ENCODE measurements at places on chromosomes 12 and 14.

DNA sequence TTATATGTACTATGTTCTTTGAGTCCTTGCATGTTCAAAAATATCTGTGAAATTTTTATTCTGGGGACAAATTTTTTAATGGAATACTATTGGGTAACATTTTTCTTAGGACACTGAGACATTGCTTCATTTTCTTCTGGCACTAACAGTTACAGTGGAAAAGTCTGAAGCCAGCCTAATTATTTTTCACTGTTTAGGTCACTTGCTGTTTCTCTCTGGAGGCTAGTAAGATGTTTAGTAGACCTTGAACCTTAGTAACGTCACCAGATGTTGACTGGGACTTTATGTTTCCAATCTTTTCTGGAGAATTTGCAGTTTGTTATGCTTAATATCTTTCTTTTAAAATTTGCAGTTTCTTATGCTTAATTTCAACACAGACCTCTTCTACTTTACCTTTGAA lies 12.3 kb upstream of the EPYC start:
- no peak overlapping the region for H3K27ac ChIP-seq
- H3K4me1 ChIP-seq = no peaks in the 10 kb centered on the region
- H3K27me3 ChIP-seq = no peaks in the 10 kb centered on the region
- H3K4me3 ChIP-seq = no peak overlapping the region

- no peak for DNase-seq
- H3K27me3 ChIP-seq = no peaks in the 10 kb centered on the region
- no peak overlapping the region for H3K4me3 ChIP-seq
These were observed 46.6 kb upstream of the LTBP2 start for GRCh38 chr14:74658535-74659131.

DNA sequence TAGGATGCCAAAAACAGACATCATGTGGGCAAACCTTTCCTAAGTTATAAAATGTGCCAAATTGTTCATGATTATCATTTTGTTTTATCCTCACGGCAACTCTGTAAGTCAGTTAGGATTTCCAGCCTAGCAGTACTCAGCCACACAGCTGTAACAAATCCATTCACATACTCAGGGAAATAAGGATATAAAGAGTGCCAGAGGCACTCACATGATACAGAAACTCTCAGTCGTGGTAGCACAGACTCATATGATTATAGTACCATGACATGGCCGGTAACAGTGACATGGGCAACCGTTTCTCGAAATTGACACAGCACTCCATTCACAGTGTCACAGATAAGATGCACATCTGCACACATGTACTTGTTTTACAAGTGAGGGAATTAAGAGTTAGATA lies 344.2 kb downstream of the LRIG3 start:
- no peak for DNase-seq
- no peaks in the 10 kb centered on the region for H3K27me3 ChIP-seq
- no peaks in the 10 kb centered on the region for H3K36me3 ChIP-seq

- H3K4me3 ChIP-seq = no peak overlapping the region
- H3K27me3 ChIP-seq = no peaks in the 10 kb centered on the region
- no peak overlapping the region for H3K27ac ChIP-seq
- no peaks in the 10 kb centered on the region for H3K36me3 ChIP-seq
These were observed 738.3 kb upstream of the STXBP6 start for GRCh38 chr14:25788252-25788651.

DNA sequence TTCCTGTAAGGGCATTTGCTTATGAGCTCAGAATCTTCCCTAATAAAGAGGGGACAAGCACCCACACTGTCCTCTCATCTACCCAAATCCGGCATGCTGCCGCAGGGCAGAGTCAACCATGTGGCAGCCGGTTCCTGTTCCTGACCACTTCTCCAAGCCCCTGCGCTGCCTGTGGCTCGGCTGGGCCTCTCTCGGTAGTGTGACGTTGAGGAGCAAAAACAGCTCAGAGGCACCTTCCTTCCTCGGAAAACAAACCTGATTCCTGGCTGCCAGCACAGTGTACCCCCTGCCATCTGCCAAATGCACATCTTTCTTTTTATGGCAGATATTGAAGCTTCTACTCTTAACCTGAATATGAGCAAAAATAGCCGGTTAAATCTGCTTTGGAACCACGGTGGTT lies 50.5 kb downstream of the CFAP251 start:
- H3K27ac ChIP-seq = no peak overlapping the region
- no peaks in the 10 kb centered on the region for H3K4me1 ChIP-seq
- DNase-seq = no peak
- H3K4me3 ChIP-seq = no peak overlapping the region
- no peaks in the 10 kb centered on the region for H3K27me3 ChIP-seq

DNA sequence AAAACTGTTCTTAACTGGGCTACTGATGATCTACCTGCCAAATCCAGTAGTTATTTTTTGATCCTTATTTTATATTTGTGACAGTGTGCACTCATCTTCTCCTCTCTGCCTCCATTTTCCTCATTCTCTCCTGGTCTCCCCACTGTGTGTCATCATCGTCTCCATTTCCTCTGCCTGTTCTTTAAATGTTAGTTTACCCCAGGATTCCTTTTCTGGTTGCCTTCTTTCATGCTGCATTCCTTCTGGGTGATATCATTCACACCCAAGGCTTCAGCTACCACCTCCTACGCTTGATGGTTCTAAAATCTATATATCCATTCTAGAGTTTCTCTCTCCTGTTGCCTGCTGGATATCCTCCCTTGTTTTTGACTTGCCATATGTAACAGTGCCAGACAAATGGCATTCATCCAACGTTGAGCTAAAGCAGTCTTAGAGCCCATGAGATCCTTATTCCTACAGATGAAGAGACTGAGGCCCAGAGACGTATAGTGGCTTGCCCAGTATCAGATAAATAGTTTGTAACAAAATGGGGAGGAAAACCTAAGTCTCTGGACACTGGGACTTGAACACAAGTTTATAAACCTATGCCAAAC lies 109.5 kb downstream of the DIP2B start:
- peaks cover 6% of the 10 kb centered on the region for H3K36me3 ChIP-seq
- H3K27me3 ChIP-seq = no peaks in the 10 kb centered on the region
- no peak for DNase-seq
- H3K4me3 ChIP-seq = no peak overlapping the region

All from CD4-positive, CD25-positive, alpha-beta regulatory T cell (primary cell).